ENCODE measurements at places on chromosomes 2 and 18.

DNA sequence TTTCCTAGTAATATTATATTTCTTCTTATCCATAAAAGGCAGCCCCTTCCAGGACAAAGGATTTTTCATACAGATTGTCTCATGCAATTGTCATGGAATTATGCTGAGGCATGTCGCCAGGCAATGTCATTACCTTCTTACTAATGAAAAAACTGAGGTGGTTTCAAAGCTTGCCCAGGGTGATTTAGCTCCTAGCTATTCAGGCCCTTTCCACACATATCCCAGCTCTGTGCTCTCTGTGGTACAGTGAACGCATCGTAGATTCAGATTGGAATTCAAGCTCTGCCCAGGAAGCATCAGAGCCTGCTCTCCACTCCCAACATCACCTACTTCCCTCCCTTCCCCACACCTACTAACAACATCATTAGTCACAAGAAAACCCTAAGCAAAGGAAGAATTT is 60.1 kb downstream of the ATP8B1 start:
- no peak for DNase-seq

DNA sequence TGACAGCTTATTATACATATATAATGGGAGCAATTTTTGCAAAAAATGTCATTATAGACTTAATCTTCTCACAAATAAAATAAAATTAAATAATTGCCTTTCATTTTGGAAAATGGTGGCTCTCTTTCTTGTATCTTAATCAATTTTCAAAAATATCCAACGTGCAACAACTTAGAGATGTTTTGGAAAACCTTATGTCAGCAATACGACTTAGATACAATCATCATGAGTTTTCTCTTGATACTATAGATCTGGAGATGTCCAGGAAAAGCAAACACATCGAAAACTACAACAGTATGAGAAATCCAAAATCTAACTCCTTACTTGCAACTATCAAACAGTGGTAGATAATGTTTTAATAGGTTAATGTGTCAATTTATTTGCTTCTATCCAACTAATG is 1529.0 kb downstream of the LRP1B start:
- DNase-seq = no peak

GRCh38 chr2:12642332-12642731 is 74.4 kb upstream of the TRIB2 start:
- no peak for DNase-seq

DNA sequence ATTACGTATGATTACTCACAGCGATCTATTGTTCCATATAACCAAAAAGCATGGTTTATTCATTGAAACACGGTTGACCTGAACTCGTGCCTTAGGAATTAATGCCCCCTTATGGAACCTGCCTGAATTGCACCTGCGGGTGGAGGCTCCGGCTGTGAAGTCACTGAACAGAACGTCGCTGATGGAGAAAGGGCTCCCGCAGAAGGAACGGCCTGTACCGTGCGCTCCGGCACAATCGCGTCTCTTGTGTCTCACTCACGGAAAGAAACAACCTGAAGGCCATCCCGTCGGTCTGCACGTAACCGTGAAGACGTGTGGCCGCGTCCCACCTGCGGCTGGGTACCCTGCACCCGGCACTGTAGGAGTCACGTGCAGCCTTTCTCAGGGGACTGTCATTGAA is 133.1 kb downstream of the NFATC1 start:
- peak; percentile 76 for DNase-seq

DNA sequence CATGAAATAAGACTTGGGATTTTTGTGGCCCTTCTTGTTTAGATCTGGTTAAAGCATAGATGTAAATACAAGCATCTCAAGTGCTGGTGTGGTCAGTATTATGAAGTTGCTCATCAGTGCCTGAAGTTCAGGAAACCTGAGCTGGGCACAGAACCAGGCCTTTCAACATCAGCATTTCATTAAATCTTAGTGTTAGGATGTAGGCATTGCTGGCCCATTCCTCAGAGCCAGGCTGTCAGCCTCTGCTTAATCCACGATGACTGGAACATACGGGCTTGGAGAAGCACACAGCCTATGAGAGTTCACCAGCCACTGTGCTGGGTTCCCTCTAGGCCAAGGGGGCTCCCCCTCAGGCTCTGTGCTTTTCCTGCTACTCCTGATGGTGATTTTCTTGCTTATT is 270.2 kb downstream of the EN1 start:
- no peak for DNase-seq
